ENCODE measurements at places on chromosomes 16 and 17.
A peak's percentile ranks its signal among the peaks of the same experiment; 100 is the strongest.

- no peak for DNase-seq
Measured at GRCh38 chr17:4808378-4808767, 1.4 kb downstream of the PLD2 start.

- DNase-seq: no peak
Measured at GRCh38 chr16:12516621-12517309, 286.9 kb downstream of the CPPED1 start.

- DNase-seq: peak; percentile 90
Measured at GRCh38 chr17:43671031-43671692, 9.4 kb upstream of the MEOX1 start.

DNA sequence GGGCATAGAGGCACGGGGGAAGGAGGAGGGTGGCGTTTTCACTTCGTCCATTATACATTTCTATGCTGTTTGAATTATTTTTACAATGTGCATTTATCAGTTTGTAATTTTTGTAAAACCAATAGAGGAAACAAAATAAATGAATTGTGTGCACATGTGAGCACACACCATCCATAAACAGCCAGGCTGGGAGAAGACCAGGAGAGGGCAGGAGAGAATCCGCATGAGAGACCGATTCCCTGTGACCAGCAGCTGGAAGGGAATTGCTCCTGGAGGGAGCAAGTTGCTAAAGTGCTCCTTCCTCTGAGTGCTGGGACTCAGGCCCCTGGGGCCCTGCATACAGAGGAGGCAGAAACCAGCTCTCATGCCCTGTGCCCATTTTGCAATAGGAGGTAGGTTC, 126.0 kb downstream of the ABCC12 start:
- no peak for DNase-seq

DNA sequence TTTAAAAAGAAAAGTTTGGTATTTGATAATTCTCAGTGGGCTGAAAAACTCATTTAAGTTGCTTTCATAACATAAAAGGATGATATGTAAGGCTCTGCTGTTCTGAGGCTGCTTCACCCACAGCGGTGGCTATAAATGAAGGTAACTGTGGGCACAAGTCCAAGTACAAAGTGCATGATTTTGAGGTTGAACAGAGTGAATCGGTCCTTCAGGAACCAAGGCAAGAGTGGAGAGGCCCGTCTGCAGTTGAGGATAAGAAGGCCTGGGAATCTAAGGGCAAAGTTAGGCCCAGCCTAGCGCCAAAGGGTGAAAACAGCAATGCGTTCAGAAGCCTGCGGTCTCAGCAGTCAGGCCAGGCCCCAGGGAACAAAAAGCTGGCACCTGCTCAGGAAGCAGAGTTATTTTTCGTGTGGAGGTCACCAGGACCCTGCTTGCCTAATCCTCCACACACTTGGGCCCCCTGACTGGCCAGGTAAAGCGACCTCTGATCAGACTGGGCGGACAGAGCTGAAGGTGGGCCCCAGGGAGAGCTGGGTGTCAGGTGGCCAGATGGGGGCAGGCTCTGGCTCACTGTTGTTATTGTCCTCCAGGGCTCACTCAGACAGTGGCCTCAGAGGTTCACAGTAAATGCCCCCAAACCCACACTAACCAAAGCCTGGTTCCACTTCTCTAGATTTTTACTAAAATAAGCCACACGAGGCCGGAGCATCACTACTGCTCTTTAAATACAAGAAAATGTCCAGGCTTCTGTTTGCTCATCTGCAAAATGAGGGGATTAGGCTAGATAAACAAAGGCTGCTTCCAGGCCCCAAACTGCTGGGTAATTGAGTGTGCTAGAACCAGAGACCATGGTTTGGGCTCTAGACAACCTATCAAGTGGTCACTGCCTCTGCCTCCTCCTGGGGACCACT, 46.5 kb downstream of the TEX2 start:
- DNase-seq: no peak

DNA sequence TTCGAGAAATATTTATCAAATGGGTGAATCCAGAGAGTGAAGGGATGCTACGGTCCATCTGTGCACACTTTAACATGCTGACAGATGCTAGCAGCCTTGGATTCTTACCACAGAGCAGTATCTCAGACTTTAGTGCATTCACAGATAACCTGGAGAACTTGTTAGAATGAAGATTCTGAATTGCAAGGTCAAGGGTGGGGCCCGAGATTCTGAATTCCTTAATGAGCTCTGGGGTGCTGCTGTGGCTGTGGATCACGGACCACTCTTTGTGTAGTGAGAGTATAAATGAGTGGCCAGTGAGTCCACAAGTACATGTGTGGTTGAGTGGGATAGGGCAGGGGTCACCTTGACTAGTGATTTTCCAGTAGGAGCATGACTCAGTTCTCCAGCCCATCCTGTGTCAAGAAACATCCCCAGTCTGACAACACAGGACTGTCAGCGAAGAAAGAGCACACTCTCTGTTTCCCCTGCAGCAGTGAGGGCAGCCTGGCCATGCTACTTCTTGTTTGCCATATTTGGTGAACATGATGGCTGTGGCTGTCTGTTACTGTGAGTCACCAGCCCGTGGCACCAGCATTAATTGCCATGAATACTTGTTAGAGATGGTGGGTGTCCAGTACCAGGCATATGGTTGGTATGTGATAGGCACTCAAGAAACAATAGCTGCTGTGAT, 13.0 kb upstream of the SALL1 start:
- no peak for DNase-seq

GRCh38 chr16:75372236-75372856, 61.0 kb downstream of the CFDP1 start:
- no peak for DNase-seq

Measured in NCI-H1105 treated with DMSO at 0.1 percent for 48 hours (cell line).